ENCODE measurements at places on chromosomes 16 and 17.

- DNase-seq = no peak
These were observed 17.4 kb downstream of the RNF43 start for GRCh38 chr17:58399974-58400373.

DNA sequence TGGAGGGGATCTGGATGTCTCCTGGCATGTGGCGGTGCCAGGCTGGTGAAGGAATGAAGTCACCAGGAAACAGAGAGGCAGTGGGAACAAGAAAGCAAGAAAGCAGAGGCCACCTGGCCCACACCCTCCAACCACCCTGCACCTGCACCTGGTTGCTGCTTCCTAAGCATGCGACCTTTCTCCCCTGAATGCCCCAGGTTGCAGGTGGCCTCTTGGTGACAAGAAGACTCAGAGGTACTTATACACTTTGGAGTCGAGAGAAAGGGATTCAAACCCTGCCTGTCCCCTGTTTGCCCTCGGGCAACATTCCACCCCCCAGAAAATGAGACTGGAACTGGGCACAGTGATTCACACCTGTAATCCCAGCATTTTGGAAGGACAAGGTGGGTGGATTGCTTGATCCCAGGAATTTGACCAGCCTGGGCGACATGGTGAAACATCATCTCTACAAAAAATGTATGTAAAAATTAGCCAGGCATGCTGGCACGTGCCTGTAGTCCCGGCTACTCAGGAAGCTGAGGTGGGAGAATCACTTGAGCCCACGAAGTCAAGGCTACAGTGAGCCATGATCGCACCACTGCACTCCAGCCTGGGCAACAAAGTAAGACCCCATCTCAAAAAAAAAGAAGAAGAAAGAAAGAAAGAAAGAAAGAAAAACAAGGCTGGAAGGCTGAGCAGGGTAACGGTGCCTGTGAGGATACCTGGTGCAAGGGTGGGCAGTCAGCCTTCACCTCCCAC lies 34.6 kb upstream of the TNRC6C start:
- no peak for DNase-seq

DNA sequence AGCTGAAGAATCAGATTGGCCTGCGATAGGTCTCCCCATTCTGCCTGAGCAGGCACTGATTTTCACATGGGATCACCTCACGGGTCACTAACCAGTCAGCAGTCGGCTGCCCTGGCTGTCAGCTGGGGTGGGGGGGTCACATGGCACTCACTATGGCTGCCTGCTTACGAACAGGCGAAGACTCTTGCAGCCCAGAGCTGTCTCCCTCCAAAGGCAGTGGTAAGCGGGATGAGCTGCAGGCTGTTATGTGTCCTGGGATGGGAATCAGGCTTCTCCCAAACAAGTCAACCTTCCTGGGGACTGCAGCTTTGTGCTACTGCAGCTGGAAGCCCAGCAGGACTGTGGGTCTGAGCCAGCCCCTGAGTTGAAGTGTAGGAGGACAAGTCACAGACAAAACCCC lies 29.0 kb upstream of the ADORA2B start:
- no peak for DNase-seq

DNA sequence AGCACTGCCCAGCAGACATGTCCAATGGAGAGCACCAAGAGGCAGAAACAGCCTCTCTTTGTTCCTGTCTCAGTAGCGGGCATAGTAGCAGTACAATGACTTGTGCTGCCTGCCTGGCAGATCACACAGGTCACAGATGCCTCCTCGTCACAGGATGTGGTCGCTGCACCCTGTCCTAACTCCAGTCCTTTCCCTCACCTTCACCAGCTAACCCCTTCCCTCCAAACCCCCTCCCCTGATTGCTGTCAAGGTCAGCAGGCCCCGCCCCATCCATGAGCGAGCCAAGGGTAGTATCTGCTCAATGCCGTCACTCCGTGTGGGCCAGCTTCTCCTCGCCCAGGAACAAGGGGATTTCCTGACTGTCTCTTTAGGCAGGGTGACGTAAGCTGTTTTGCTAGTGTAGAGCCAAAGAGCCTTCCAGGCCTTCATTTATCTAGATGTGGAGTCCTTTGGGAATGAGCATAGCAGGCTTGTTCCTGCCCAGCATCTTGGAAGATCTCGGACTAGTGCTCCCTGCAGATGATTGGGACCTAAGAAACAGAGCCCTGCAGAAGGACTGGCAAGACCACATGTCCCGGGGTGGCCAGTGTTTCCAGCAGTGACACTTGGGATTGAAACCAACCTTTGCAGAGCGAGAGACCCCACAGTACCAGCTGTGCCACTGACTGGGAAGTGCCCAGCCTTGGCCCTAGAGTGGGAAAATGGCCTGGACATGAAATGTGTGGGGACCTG lies 75.9 kb upstream of the TNRC6C start:
- no peak for DNase-seq

- no peak for DNase-seq
These were observed 6.3 kb downstream of the SLC25A39 start for GRCh38 chr17:44318077-44318892.

DNA sequence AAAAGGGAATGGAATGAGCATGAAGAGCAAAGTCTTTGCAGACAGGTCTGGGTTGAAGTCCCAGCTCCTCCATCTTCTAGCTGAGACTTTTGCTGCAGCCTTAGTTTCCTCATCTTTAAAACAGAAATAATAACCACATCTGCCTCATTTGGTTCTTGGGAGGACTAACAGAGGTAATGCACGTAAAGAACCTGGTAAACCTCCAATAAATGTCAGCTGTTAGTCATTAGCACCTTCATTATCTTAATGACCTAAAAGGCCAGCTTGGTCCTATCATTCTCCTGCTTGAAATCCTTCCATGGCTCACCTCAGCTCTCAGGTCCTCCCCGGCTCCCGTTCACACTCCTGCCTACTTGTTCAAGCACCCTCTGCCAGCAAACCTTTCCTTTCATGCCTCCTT lies 51.8 kb downstream of the SKAP1 start:
- no peak for DNase-seq

GRCh38 chr17:44559634-44560554 lies 2.6 kb downstream of the FZD2 start:
- no peak for DNase-seq

DNA sequence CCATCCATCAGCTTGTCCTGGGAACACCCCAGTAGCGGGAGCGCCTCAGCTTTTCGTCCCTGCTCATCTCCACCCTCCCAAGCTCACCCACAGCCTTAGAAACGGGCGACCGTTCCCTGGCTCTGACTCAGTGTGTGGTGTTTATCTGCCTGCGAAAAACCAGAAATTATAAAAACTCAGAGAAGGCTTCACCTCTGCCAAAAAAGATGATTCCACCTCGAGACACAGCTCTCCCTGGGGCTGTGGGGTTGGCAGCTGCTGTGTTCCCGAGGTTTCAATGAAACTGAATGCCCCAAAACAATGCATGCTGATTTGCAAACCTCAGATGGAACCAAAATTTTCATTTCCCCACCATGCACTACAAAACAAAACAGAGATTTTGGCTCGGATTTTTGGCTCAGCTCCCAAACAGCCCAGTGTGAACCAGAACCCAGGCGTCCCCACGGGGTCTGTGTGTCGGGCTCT lies 62.4 kb upstream of the MED9 start:
- no peak for DNase-seq

GRCh38 chr16:74825941-74826340 lies 51.3 kb upstream of the FA2H start:
- DNase-seq = no peak

- DNase-seq = no peak
These were observed 30.2 kb downstream of the AATF start for GRCh38 chr17:36978810-36979564.

DNA sequence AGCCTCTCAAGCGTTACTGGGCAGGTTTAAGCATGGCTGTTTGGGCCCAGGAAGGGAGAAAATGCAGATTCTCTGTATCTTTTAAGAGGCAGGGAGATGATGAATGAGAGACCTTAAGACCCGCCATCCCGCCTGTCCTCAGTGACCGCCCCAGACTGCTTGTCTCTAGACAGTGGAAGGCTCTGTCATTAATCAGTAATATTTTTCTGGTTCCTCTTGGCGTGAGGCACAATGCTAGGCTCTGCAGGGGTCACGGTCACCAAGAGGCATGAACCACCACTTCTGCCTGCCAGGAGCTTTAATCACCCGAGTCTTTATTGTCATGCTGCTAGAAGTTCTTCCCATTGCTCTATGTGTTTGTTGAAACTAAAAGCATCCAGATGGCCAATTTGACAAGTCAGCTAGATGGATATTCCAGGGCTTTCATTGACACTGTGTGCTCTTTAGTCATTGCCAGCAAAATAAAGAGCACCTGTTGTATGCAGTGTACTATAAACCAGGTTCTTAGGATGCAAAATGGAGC lies 3.2 kb downstream of the SLC6A2 start:
- DNase-seq = no peak

DNA sequence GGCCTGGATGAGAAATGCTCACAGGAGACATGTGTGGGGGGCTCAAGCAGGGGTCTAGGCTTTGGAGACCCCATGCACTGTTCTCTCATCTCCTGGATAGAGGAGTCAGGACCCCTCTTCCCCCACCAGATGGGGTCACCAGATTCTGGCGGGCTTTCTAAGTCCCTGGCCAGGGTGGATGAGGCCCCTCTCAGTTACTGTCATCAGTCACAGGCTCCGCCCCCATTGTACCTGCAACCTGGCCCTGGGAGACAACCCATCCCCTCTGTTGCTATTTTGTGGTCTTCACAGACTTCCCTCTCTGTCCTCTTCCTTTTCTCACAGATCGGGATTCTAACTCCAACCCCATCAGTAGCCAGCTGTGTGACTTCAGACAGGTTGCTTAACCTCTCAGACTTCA lies 33.5 kb upstream of the NDRG4 start:
- DNase-seq = no peak

DNA sequence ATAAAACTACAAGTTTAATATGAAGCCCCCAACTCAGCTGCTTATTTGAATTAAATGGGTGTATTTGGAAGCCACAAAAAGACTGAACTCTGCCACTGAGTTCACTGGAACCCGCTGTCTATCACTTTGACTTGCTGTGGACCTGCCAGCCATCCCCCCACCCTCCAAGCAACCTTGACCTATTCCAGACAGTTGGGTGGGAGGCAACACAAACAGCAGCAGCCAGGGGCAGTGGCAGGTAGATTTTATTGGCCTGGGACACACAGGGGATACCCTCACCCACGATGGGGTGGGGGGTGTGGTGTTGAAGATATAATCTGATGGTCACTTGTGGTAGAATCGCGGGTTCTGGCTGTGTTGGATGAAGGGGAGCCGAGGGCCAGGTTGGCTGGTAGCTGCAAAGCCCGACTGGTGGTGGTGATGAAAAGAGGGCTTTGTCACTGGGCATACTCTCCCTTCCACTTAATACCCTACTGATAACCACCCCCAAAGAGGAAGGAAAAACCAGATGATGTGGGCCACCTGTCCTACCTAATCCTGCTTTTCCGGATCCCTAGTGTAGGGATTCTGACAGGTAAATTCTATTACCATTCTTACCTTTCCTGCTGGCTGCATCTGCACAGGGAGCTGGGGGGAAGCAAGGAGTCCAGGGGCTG lies 2.6 kb downstream of the GPS2 start:
- no peak for DNase-seq

GRCh38 chr17:15909481-15909991 lies 35.4 kb upstream of the ADORA2B start:
- no peak for DNase-seq

DNA sequence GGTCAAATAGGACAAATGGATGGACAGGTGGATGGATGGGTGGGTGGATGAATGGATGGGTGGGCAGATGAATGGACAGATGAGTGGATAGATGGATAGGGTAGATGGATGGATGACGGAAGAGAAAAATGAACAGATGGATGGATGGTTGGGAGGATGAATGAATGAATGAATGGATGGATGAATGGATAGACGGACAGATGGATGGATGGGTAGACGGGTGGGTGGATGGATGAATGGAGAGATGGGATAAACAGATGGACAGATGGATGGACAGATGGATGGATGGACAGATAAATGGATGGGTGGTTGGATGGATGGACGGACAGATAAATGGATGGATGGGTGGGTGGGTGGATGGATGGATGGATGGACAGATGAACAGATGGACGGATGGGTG lies 232.8 kb downstream of the GRIN2A start:
- DNase-seq = no peak

DNA sequence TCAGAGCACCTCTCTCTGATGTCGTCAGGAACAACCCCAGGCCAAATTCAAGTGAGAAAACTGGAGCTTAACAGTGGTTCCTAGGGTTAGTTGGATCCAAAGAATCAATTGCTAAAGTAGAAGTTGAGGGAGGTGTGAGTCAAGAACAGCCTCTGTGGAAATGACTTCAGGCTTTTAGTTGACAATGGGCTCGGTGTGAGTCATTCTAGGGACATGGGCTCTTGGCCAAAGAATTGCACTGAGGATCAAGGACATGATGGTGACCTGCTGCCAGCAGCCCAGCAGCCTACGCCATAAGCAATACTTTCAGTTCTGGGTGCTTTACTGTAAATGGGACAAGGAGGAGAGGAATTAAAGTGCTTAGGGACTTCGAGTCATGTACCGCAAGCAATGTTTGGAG lies 32.1 kb upstream of the SMURF2 start:
- DNase-seq = no peak

GRCh38 chr17:59680314-59680713 lies 26.9 kb downstream of the PTRH2 start:
- no peak for DNase-seq

DNA sequence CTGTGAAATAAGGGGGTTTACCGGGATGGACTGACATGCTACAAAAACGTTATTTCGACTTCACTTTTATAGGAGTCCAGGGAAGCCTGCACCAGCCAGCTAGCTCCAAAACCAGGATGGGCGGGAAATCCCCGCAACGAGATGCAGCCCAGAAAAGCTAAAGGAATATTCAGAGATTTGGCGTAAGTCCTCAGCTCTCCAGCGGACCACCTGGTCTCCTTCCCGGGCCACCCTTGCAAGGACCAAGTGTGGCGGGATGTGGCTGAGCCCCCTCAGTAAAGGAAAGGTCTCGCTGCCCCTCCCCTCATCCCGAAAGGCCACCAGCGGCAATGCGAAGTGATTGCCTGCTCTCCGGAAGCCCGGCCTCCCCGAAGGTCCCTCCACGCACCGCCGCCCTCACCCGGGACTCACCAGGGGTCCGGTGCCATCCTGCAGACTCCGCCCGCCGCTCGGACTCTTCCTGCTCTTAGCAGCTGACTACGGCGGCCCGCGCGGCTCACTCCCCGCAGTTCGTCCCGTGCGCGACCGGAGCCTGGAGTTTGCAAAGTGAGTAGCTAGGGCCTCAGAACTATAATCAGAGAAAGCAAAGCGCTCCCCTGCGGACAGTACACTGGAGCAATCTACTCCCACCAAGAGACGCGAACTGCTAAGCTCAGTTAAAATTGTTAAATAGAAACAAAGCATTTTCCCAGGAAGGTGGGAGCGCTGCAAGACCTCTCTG lies at the start of gene STX8:
Gene STX8 (minus strand): TSS at position 440 of the 721 bp plus-strand sequence. CDS start 12 bp downstream, at position 428.
- DNase-seq = peak; percentile 69

DNA sequence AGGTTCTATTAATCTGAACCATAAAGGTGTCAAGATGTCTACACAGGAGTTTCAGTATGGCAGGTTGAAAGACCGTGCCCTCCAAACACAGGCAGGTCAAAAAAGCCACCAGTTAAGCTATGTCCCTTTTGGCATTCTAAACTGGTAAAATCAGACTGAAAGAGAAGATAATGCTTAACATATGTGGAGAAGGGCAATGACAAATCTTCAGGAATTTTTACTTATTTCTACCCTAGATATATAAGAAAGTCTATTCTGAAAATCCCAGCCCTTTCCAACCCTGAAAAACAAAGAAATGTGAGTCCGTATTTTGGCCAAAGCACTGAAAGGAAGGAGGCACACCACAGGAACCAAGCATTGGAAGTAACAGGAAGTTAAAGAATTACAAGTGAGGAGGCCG lies 16.5 kb downstream of the AP1G1 start:
- DNase-seq = no peak

- no peak for DNase-seq
These were observed 180.4 kb upstream of the IRX5 start for GRCh38 chr16:54750249-54750648.

- DNase-seq = no peak
These were observed 25.0 kb downstream of the GABARAPL2 start for GRCh38 chr16:75590920-75591843.
